ENCODE measurements at places on chromosomes 4 and X.

DNA sequence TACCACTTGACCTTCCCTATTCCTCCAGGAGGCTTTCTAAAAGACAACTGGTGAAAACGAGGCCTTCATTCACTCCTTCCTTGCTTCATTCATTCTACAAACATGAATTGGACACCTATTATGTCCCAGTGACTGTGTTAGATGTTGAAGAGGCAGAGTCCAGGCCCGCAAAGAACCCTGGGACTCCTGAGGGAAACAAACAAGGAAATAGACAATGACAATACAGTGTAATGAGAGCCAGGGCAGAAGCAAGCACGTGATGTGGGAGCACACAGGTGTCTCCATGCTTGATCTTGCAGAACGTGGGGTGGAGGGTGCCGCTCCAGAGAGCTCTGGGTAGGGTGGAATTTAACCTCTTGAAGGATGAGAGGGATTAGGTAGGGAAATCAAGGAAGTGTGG lies 137.6 kb upstream of the KLF3 start:
- no peak for DNase-seq
- no peaks in the 10 kb centered on the region for H3K27me3 ChIP-seq
- no peak overlapping the region for H3K4me3 ChIP-seq
- peaks cover 8% of the 10 kb centered on the region for H3K4me1 ChIP-seq

DNA sequence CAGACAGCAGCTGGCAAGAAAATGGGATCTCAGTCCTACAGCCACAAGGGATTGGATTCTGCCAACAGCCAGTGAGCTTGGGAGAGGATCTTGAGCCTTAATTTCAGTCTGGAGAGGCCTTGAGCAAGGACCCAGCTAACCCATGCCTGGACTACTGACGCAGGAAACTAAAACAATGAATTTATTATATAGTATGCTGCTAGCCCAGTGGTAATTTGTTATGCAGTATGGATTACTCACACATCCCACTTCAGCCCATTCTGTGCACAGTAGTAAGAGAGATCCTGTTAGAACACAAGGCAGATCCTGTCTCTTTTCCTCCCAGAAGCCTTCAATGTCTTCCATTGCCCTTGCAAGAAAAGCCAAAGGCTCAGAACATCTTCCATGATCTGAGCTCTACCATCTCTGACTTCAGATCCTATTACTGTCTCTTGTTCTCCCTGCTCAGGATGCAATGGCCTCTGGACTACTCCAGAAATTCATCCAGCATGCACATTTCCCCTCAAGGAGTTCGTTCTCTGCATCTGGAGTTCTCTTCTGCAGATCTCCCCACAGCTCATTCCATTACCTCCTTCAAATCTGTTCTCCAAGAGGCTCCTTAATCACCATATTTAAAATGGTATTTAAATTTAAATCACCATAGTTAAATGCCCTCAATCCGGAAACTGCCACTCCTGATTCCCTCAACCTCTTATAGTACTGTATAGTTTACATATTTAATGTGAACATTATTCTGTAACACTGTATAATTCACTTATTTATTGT lies 27.6 kb downstream of the SMIM20 start:
- DNase-seq = no peak
- no peaks in the 10 kb centered on the region for H3K4me1 ChIP-seq
- H3K27me3 ChIP-seq = no peaks in the 10 kb centered on the region
- H3K36me3 ChIP-seq = no peaks in the 10 kb centered on the region
- H3K27ac ChIP-seq = no peak overlapping the region
- H3K4me3 ChIP-seq = no peak overlapping the region

- H3K27me3 ChIP-seq = no peaks in the 10 kb centered on the region
- peaks cover 10% of the 10 kb centered on the region for H3K4me1 ChIP-seq
- no peak overlapping the region for H3K4me3 ChIP-seq
- no peak overlapping the region for H3K27ac ChIP-seq
These were observed 89.1 kb downstream of the RAPGEF2 start for GRCh38 chr4:159191989-159192388.

DNA sequence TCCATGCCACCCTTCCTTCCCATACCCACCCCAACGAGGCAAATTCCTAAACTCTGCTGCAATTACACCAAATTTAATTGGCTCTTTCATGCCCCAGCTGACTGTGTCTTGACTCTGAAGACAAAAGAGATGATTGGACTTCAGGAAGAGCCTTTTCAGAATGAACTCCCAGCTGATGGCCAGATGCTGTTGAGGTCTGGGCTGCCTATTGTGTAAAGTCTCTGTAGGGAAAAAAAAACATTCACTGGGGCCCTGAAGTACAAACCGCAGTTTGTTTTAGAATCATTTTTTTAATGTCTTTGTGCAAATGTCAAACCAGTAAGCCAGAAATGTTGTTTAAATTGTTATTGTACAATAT lies 174.8 kb downstream of the HHIP start:
- no peaks in the 10 kb centered on the region for H3K4me1 ChIP-seq
- no peak overlapping the region for H3K4me3 ChIP-seq
- no peaks in the 10 kb centered on the region for H3K36me3 ChIP-seq

GRCh38 chr4:5156682-5157081 lies 105.4 kb downstream of the STK32B start:
- DNase-seq = no peak
- no peaks in the 10 kb centered on the region for H3K36me3 ChIP-seq
- no peak overlapping the region for H3K27ac ChIP-seq
- H3K4me3 ChIP-seq = no peak overlapping the region
- H3K4me1 ChIP-seq = no peaks in the 10 kb centered on the region

GRCh38 chrX:12965131-12965940 lies 9.6 kb upstream of the TMSB4X start:
- H3K27ac ChIP-seq = no peak overlapping the region
- no peak overlapping the region for H3K4me3 ChIP-seq
- DNase-seq = no peak
- no peaks in the 10 kb centered on the region for H3K36me3 ChIP-seq
- no peaks in the 10 kb centered on the region for H3K27me3 ChIP-seq
- peaks cover 2% of the 10 kb centered on the region for H3K4me1 ChIP-seq

GRCh38 chr4:185672618-185673017 lies 137.3 kb upstream of the PDLIM3 start:
- H3K27ac ChIP-seq = no peak overlapping the region
- DNase-seq = no peak
- no peak overlapping the region for H3K4me3 ChIP-seq
- no peaks in the 10 kb centered on the region for H3K36me3 ChIP-seq
- H3K4me1 ChIP-seq = no peaks in the 10 kb centered on the region
- no peaks in the 10 kb centered on the region for H3K27me3 ChIP-seq

- H3K4me1 ChIP-seq = no peaks in the 10 kb centered on the region
- H3K4me3 ChIP-seq = no peak overlapping the region
- DNase-seq = no peak
- no peaks in the 10 kb centered on the region for H3K36me3 ChIP-seq
- no peaks in the 10 kb centered on the region for H3K27me3 ChIP-seq
These were observed 74.7 kb upstream of the GPM6B start for GRCh38 chrX:13891377-13892140.

DNA sequence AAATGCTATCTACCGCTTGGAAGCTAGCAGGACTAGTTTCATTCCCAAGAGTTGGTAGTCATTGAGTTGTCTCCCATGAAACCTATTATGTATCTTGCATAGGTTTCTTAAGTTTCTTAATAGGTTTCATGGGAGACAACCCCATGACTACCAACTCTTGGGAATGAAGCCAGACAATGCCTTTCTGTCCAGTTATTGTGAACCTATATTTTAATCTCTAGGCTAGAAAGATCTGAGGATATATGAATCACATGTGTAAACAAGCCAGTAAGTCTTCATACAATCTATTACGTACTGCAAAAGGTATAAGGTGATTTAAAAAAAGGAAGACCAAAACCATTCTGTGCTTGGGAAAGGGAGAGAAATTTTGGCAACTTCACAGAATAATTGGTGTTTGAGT lies 162.6 kb downstream of the INPP4B start:
- no peaks in the 10 kb centered on the region for H3K27me3 ChIP-seq
- H3K4me3 ChIP-seq = no peak overlapping the region
- H3K27ac ChIP-seq = no peak overlapping the region
- no peaks in the 10 kb centered on the region for H3K36me3 ChIP-seq

DNA sequence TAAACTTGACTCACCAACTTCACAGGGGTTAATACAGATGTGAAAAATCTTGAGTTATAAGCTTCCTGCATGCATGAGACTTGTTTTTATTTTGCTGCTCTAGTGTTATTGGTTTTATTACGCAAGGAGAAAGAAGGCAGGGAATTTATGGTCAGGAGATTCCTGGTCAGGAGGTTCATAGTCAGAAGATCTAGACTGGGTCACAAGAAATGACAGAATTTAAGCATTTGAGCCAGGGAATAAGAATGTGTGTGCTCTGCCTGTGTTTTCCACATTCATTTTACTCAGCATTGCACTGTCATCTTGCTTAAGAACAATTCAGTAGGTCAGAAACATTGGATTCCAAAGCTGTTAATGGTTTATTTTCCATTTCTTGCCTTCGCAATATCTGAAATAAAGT lies 2522.1 kb downstream of the ARAP2 start:
- H3K27me3 ChIP-seq = no peaks in the 10 kb centered on the region
- no peak for DNase-seq
- H3K4me1 ChIP-seq = no peaks in the 10 kb centered on the region
- H3K4me3 ChIP-seq = no peak overlapping the region
- H3K36me3 ChIP-seq = no peaks in the 10 kb centered on the region
- no peak overlapping the region for H3K27ac ChIP-seq

- no peaks in the 10 kb centered on the region for H3K36me3 ChIP-seq
- peak; percentile 40 for DNase-seq
- H3K4me3 ChIP-seq = no peak overlapping the region
- no peaks in the 10 kb centered on the region for H3K4me1 ChIP-seq
These were observed 32.9 kb downstream of the PPP2R3B start for GRCh38 chrX:353566-354535.

GRCh38 chrX:31356275-31357212 lies 284.7 kb upstream of the FTHL17 start:
- no peaks in the 10 kb centered on the region for H3K27me3 ChIP-seq
- no peaks in the 10 kb centered on the region for H3K36me3 ChIP-seq
- H3K4me1 ChIP-seq = no peaks in the 10 kb centered on the region
- H3K4me3 ChIP-seq = no peak overlapping the region

Measured in upper lobe of right lung (tissue), 1 donor.